ENCODE measurements at places on chromosomes 2 and 18.

DNA sequence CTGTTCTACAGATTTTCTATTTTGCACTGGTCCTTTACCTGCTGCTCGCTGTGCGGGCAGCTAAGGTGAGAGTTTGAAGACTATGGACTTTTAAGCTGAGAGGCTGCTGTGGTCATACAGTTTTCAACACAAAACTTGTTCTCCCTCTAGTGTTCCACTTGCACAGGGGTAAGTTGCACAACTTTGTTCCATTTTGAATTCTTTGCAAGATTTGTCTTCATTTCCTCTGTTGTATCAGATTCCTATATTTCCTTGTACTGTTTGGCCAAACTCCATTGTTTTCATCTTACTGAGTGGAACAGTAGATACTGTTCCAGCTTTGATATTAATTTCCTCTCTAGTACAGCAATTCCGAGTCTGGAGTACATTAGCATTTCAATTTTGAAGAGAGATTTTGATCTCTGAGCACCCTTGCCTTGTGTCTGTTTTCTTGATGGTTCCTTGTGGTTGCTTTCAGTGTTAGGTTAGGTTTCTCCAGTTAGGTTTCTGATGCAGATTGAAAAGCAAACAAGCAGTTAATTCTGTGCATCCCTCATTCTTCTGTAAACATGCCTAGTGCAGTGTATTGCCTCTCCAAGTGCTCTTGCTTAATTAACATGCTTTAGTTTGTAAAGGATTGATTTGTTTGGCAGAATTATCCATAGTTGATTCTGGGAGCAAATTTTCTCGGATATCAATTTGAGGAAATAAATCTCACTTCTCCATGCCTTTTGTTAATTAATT lies 188.8 kb downstream of the PTPRM start:
- DNase-seq: no peak

- no peak for DNase-seq
Observed at GRCh38 chr2:7992612-7993602, 688.9 kb upstream of the ID2 start.

DNA sequence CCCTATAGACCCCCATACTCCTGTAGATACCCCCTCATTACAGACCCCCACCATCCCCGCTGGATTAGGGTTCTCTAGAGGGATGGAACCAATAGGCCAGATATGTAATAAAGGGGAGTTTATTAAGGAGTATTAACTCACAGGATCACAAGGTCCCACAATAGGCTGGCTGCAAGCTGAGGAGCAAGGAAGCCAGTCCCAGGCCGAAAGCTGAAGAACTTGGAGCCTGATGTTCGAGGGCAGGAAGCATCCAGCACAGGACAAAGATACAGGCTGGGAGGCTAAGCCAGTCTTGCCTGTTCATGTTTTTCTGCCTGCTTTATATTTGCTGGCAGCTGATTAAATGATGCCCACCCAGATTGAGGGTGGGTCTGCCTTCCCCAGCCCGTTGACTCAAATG lies 106.6 kb downstream of the AGAP1 start:
- DNase-seq: no peak

- no peak for DNase-seq
Observed at GRCh38 chr2:24919506-24920097, 435 bp downstream of the ADCY3 start.

DNA sequence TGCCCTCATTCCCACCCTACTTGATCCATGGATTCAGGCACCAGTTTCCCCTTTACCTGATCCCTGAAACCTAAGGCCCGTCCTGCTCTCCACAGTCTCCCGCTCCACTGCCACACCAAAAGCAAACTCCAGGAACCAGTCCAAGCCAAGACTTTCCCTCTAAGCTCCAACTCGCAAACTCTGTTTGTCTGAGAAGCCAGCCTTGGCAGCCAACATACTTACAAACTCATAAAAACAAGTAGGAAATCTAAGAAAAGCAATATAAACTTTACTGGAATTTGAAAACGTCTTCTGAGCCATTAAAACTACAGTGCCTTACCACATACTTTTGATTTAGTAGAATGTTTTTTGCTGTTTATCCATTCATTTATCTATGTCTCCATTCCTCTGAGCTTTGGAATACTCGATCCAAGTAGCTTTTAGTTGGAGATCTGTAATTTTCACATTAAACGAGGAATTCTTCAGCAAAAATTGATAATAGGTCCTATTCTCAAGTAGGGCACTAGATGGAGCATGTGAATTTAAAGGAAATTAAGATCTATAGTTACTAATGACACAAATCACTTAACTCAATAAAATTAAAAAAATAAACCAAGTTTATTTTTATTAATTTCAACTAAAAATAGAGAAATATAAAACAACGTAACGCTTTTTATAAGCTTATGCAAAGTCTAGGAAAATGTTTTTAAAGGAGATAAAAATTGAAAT lies 199.7 kb downstream of the MYO3B start:
- DNase-seq: no peak

GRCh38 chr2:44778221-44778654 lies 163.3 kb upstream of the SIX3 start:
- no peak for DNase-seq

DNA sequence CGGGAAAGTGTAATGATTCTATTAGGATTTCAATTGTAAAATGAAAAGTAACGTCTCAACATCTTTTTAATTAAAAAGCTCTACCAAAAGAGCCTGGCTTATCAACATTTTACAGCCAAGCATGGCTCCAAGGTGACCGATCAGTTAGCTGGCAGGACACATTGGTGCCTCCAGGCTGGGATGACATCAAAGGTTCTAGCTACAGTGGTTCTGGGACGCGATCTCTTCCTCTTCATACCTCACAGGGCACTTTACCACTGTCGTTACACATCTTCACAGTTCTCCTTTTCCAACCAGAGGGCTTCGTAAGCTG lies 693 bp downstream of the ORC2 start:
- no peak for DNase-seq

DNA sequence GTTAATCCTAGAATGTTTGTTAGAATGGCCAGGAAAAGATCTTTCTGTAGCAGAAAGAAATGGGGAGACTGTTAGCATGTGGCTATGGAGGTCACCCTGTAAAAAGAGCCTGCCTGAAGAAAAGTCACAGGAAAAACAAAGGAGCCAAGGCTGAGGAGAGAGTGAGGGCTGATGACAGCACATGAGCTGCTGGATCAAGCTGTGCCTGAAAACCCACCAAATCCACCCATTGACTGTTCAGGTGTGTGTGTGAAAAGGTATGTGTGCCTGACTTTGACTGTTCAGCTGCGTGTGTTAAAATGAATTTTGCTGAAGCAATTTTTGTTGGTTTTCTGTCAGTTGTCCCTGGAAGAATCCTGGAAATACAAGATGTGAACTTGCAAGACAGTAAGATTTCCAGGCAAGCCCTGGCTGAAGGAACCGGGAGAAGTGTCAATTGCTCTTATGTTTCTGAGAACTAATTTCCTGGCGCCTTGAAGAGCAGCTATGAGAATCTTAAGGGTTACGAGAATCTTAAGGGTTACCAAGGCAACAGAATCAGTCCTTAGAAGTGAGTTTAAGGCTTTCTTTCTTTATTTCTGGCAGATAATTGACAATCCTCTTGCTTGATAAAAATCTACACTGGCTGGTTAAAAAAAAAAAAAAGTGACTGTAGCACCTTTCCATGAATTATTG lies 73.0 kb upstream of the LGALSL start:
- no peak for DNase-seq

DNA sequence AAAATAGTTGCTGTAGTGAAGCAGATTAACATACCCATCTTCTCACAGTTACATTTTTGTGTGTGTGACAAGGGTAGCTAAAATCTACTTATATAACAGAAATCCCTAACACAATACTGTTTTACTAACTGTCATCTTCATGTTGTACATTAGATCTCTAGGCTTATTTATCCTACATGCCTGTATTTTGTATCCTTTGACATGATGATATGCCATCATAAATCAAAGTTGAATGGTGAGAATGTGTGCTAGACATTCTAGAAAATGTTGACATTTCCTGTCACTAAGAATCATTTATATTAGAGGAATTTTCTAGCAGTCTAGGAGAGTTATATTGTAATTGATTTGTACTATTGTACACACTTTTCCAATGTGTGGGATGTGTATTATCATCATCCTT lies 21.5 kb upstream of the CALCRL start:
- DNase-seq: no peak

DNA sequence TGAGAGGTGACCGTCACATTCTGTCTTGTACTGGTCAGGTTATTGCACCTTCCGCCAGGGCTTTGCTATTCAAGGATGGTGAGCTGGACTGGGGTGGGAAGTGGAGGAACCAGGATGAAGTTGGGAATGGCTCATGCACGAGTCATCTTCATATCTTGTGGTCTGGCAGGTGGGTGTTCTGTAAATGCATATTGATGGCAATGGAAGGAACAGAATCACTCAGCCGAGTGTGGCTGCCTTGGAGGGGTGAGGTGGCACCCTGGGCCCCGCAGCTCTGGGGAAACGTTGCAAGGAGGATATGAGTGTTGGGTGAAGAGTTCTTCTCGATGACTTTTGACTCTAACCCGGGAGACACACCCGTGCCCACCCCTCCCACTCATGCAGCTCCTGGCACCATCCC lies 1.2 kb downstream of the NEU2 start:
- no peak for DNase-seq

DNA sequence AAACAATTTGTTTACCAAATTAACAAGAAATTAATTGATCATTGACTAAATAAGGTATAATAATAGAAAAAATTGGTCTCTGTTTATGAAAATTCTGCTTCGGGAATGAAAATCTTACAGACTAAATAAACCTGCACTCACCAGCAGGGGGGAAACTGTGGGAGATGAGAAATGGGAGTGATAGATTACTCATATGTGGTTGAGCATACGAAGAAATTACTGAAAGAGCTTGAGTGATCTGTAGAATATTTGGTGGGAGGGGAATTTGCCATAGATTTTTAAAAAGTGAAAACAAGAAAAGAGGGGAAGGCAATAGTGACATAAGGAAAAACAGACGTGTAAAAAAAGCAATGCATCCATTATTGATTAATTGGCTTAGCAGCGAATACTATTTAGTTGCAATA lies 2.2 kb downstream of the HMSD start:
- no peak for DNase-seq

GRCh38 chr2:151805961-151806360 lies 22.3 kb downstream of the ARL5A start:
- no peak for DNase-seq

DNA sequence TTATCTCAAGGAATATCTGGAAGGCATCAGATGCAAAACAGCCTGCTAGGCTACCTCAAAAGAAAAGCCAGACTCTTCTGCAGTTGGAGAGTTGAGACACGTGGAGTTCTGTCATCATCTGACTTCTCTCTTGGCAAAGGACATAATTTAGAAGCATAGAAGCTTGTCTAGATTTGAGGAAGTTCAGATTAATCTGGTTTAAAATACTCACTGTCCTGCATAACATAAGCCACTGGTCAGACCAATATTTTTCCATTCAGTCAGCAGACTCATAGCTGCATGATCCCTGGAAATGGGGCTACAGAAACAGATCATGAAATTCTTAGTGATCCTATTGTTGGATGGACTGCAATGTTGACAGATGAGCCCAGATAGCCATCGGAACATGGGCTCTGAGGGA lies 349.0 kb downstream of the TXNL1 start:
- no peak for DNase-seq

DNA sequence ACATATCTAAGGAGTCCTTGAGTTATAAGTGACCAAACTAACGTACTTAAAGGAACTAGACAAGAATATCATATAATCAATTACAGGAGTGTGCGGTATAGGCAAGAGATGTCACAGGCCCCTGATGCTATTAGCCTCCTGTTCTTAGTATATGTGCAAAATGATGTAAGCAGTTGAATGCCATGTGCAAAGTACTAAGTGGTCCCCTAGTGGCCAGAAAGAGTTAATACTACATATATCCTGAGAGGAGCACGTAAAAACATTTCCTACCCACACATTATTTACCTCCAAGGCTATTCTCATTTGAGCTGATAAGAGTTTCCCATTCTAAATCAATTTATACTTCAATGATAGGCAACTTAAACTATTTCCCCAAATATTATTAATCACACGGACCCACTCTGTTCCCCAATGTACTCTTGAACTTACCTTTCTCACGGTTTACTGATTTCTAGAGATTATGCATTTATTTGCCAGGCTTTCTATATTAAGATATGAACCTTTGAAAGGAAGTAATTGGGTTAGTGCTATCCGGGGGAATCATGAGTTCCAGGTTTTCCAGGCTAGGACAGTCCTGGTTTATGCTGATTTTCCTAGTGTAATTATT lies 158.0 kb upstream of the KLHL14 start:
- no peak for DNase-seq

DNA sequence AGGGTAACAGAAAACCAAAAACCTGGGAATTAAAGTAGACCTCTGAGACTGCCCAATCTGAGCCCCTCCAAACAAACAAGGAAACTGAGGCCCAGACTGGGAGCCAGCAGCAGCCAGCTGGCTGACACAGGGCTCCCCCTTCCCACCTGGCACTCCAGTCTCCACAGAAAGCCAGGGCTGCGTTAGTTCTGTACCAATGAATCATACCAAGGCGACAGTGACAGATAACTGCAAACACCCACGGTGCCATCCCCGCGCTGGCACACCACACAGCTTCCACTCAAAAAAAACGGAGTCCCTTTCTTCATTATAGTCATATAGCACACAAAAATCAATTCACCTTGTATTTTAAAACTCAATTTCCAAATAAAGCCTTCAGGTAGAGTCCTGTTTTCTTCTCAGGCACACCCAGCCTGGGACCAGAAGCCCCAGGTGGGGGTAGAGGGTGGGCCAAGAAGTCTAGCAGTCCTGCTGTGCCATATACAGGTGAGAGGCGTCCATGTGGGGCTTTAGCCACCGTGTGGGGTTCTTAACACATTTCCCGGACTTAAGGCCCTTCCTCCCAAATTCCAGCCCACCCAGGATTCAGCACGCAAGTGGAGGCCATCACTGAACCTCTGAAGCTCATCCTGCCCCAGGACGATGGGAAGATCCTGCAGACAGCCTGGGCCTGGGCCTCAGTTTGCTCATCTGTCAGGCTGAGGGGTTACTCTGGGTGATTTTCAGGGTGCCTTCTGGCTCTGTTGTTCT lies 1.2 kb downstream of the PER2 start:
- DNase-seq: no peak

- no peak for DNase-seq
Observed at GRCh38 chr2:18690342-18690741, 101.0 kb upstream of the NT5C1B start.

DNA sequence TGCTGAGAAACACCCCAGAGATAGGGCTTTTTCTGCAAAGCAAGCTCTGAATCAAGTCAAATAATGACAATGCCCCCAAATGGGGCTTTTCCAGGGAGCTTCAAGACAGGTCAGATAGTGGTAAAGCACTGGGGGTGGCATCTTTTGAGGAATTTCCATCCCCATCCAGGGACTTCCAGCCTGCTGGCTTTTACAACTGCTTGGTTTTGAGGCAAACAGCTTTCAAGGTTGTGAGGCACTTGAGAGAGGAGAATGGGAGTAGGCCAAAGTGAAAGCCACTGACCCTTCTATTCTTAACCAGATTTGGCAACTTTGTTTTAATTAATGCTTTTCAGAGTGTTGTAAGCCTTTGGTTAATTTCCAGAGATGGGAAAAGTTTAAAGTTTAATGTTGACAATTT lies 762.0 kb upstream of the POU3F3 start:
- no peak for DNase-seq

Data from CD4-positive, alpha-beta T cell treated with Interferon alpha-2 for 1 hour (primary cell).